Activated CD4-positive, alpha-beta T cell treated with anti-CD3 and anti-CD28 coated beads for 4 hours (primary cell): ENCODE measurements at places on chromosomes 6 and 20.

GRCh38 chr6:137944793-137945498, 77.9 kb downstream of the TNFAIP3 start:
- peak; percentile 43 for DNase-seq

DNA sequence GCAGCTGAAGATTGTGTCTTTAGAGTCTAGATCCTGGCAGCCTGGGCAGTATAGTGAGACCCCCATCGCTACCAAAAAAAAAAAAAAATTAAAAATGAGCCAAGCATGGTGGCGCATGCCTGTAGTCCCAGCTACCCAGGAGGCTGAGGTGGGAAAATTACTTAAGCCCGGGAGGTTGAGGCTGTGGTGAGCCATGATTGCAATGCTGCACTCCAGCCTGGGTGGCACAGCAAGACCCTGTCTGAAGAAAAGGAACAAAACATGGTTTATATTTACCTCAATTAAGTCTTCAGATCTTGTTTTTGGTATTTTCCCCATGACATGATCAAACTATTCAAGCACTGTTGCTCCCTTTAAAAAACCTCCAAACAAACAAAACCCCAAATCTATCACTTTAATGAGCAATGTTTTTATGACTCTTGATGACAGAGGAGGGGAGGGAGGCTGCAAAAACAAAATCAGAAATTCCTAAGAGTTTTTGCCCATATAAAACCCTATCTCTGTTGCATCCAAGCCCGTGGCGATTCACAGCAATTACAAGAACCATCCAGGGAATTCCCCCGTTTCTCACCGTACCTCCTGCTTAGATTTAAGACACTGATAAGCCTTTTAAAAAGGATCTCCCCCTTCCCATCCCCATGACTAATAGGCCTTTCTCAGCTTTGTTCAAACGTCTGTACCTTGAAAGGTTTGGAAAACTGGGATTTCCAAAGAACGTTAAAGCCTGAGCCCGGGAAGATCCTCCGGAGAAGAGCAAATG, 259.9 kb downstream of the BMP7 start:
- no peak for DNase-seq

GRCh38 chr6:44779130-44779826, 391.8 kb downstream of the CDC5L start:
- no peak for DNase-seq

DNA sequence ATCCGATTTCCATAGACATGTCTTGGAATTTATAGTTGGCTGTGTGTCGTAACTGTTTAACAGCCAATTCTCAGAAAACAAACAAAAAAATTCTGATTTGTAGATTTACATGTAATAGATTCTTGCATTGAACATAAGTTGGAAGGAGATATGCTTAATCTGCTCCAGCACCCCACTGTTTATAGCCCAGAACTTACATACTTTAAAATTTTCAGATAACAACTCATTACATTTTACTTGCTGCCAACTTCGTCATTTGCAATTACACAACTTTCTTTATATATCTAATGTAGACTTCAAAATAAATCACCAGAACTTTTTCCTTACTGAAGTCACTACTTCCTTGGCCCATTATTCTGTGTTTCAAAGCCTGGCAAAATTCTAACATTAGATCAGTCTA, 472.3 kb upstream of the EYS start:
- no peak for DNase-seq

DNA sequence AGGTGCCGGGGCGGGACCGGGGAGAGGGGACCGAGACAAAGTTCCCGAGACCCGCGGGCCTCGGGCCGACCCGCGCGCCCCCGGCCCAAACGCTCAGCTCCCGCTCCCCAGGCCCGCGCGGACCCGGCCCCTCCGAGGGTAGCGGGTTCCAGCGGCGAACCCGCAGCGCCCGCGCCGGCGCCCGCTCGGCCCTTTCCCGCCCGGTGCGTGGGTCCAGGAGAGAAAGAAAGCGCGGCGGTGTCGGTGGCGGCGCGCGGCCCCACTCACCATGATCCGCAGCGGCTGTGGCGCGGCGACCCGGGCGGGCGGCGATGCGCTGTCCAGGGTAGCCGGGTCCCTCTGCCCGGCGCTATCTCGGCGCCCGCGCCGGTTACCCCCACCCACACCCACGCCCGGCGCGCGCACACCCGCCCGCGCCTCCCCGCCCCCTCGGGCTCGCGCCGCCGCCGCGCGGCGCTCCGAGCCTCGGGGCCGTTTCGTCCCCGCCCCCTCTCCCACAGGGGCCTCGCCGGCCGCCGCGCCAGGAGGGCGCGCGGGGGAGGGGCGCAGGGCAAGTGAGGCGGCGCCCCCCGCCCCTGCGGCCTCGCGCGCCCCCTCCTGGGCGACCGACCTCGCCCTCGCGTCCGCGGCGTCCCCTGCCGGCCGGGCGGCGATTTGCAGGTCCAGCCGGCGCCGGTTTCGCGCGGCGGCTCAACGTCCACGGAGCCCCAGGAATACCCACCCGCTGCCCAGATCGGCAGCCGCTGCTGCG, at the start of gene ELOVL2:
ELOVL2 (minus strand) TSS at position 345 of the 751 bp plus-strand sequence; CDS start at position 270, 75 bp downstream.
- DNase-seq: peak; percentile 1

DNA sequence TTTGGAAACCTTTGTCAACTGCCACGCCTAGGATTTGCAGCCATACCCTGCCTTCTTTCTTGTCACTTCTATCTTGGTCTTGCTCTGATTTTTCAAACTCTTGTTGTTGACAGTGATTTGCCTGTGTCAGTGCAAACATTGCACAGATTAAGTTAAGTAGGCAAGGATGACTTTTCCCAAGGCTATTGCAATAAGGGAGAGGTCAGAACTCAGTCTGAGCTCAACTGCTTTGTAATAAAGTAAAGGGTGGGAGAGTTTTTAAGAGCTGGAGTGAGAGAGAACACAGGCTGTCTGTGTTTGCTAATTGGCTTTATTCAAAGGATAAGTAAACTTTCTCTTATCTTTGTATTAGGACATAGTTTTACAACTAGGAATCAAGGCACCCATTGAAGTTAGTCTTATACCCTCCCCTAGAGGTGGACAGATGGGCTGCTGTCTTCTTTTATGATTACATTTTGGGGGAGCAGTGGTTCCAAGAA, 448.6 kb downstream of the PHF3 start:
- DNase-seq: no peak

- DNase-seq: no peak
Measured at GRCh38 chr6:154165478-154165877, 126.4 kb downstream of the OPRM1 start.

GRCh38 chr20:63520934-63521601, 503 bp downstream of the PPDPF start:
- DNase-seq: peak; percentile 66

- no peak for DNase-seq
Measured at GRCh38 chr6:91166271-91167046, 579.6 kb upstream of the MAP3K7 start.

DNA sequence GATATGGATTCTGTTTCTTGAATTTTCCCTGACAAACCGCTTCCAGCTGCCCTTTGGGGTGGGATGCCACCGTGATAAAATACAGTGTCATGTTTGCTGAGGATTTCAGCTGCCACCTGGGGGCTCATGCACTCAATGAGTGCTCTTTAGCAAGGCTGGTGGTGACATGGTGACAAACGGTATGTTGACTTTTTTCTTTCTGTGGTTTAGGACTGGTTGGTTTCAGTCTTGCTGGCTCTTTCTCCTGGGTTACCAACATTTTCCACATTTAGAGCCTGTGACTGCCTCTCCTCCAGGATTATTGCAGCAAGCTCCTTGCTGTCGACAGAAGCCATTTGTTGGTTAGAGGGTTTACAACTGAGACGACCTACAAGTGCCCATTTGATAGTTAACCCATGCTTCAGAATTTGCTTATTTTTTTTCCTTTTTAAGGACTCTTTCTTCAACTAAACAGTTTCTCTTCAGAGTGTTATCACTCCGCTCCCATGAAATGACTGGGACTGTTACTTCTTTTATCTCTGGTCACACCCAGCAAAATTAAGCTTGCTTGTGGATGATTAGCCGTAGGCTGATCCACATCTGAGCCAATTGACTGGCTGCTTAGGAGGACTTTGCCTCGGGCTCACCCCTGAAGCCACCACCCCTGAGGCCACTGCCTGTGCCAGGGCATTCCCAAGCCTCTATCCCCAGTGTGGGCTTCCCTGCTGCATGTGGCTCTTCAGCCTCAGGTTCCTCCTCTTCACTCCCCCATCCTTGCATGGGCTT, 48.4 kb upstream of the CDYL start:
- no peak for DNase-seq

DNA sequence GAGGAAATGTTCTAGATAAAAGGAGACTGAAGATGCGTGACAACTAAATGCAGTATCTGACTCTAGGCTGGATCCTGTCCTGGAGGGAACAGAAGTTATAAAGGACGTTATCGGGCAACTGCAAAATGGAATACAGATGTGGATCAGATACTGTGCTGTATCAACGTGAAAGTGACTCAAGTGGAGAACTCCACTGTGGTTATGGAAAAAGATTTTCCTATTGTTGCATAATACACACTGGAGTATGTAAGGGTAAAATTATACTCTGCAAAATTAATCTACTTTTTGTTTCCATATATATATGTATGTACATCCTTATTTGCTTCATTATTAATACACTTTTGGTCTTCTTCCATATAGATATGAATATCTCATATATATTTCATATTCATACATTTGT, 654.0 kb downstream of the QKI start:
- no peak for DNase-seq

DNA sequence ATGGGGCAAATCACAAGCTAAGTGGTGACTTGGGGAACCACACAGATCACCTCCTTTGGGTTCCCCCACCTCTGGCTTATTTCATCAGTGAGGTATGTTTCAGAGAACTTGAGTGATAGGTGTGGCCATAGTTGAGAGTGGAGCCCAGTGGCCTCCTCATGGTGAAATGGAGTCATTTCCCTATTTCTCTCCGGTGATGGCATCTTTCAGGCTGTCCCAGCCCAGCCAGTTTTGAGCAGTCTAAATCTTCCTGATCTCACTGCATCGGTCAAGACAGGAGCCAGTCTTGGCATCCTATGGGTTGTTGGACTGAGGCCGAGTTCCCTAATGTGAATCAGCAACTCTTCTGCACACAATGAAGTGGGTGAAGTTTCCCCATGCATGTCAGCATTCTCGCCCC, 132.4 kb downstream of the EYA2 start:
- no peak for DNase-seq

- no peak for DNase-seq
Measured at GRCh38 chr6:160408528-160408927, 60.4 kb downstream of the SLC22A3 start.

DNA sequence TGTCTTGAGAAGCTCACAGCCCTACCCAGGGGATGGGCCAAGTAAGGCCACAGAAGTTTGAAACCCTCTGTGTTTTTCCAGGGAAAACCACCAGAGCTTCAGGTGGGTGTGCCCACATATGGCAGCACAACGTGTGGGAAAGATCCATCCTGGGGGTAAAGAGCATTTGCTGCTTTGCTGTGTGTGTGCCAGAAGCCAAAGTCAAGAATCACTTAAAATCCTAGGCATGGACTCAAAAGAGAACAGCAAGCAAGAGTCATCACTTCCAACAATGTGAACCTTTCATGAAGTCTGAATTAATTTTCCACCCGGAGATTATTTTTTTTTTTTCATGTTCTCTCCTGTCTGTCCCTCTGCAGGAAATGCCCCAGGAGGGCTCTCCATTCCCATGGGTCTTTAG, 308.2 kb upstream of the SGK1 start:
- no peak for DNase-seq

DNA sequence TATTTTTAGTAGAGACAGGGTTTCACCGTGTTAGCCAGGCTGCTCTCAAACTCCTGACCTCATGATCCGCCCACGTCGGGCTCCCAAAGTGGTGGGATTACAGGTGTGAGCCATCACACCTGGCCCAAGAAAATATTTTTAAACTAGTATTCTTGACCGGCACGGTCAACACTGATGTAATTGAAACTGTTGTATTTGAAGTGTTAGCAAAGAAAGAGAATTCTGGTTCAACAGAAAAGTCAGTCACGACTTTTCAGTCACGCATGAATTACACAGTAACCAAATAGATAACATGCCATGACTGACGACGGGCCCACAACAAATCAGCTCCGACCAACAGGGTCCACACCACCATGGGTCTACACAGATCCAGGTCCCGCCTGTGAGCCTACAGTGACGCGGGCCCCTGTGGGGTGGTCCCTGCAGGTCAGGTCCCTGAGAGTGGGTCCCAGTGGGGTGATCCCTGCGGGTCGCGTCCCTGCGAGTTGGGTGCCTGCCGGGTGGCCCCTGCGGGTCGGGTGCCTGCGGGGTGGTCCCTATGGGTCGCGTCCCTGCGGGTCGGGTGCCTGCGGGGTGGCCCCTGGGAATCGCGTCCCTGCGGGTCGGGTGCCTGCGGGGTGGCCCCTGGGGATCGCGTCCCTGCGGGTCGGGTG, 1.0 kb downstream of the GMEB2 start:
- no peak for DNase-seq

GRCh38 chr6:84536885-84537638, 227.3 kb downstream of the TBX18 start:
- no peak for DNase-seq

- DNase-seq: no peak
Measured at GRCh38 chr6:5275497-5275896, 14.2 kb downstream of the FARS2 start.

DNA sequence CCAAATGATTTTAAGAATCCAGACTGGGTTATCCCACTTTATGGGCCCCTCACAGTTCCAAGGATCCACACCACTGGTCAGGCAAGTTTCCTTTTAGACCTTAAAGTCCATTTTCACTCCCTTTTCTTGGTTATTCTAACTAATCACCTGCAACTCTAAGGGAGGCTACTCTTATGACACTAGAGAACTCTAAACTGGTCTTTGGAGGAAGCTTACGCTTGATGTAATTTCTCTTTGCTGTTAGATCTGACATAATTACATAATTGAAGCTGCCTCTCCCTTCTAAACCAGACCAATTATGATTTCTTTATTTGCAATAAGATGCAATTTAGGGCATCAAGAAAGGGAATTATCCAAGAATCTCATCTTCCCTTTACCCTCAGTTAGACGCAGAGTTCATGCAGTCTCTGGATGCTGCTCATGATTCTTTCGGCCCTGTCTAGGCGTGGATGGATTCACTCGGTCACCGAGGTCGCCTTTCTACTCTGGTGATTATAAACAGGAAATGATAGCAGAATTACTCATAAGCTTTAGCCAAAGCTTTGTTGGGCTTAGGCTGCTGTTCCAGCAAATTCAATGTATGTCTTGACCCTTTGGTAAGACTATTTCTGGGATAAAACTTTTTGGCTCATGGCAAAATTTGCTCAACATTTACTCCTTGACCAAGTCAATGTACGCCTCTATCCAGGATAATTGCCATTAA, 166.4 kb upstream of the PRND start:
- DNase-seq: no peak

- DNase-seq: no peak
Measured at GRCh38 chr20:7841971-7842310, 98.3 kb downstream of the HAO1 start.

- no peak for DNase-seq
Measured at GRCh38 chr6:110095101-110095500, 84.4 kb downstream of the WASF1 start.
